Right ventricle myocardium superior (tissue), 1 donor: ENCODE measurements at places on chromosomes 13 and 19. TPM values are rescaled to one million over a fixed set of nuclear protein-coding genes. Genes with fewer than 3 reads are reported as not detected.

DNA sequence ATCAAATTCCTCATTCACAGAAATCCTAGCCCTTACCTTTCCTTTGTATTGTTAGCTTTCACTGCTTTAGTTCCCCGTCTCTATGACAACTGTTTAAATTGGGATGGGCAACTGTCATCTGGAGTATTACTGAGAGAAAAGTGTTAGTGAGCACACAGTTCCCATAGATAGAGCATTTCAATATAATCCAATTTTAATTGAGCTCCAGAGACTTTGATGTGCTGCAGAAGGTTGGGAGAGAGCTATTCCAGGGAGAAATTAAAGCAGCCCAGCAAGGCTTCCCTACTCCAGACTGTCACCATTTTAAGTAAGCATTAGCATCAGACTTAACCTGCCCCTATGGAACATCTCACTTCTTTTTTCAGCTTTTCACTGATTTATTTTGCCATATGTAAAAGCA lies 55.0 kb upstream of the MAB21L1 start:
- no peak for DNase-seq

DNA sequence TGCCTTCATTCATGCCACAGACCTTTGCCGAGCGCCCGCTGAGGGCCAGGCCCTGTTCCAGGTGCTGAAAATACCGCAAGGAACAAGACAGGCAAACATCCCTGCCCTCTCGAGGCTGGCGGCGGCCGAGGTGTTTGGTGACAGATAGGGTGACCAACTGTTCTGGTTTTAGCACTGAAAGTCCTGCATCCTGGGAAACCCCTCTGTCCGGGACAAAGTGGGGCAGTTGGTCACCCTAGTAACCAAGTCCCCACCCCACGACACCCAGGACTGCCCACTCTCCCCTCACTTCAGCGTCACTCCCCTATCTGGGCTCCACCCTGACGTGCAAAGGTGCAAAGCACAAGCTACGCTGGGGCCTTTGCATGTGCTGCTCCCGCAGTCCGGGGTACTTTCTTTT lies 17.3 kb downstream of the ZBTB7A start:
- peak; percentile 77 for DNase-seq

SLC7A10 gene
- total RNA-seq, result 0.13 TPM

ZFP36 gene
- total RNA-seq, result 44.9 TPM
